ENCODE measurements at places on chromosomes 1 and 21.

GRCh38 chr1:242185731-242186130, 186.8 kb upstream of the MAP1LC3C start:
- DNase-seq: no peak

GRCh38 chr1:167544447-167545093, 9.0 kb downstream of the CREG1 start:
- no peak for DNase-seq

DNA sequence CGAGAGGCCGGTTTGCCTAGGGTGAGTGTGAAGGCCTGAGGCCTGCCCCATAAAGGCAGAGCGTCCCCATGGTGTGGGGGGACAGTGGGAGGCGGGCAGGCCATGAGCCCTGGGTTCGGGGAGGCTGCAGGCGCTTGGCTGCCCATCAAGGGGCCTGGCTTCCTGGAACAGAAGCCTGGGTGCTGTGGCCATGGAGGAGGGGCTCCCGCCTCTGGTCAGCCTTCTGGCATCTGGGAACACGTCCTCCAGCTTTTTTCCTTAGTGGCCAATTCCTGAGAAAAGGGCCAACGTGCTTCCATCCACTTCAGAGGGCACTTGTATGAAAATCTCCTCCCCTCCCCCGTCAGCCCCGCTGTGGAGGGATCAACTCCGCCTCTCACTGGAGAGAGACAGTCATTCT, 58.7 kb downstream of the PRDM16 start:
- DNase-seq: no peak

GRCh38 chr1:208234721-208235120, 9.5 kb downstream of the PLXNA2 start:
- no peak for DNase-seq

GRCh38 chr1:117268535-117269455, 58.1 kb upstream of the VTCN1 start:
- DNase-seq: no peak

DNA sequence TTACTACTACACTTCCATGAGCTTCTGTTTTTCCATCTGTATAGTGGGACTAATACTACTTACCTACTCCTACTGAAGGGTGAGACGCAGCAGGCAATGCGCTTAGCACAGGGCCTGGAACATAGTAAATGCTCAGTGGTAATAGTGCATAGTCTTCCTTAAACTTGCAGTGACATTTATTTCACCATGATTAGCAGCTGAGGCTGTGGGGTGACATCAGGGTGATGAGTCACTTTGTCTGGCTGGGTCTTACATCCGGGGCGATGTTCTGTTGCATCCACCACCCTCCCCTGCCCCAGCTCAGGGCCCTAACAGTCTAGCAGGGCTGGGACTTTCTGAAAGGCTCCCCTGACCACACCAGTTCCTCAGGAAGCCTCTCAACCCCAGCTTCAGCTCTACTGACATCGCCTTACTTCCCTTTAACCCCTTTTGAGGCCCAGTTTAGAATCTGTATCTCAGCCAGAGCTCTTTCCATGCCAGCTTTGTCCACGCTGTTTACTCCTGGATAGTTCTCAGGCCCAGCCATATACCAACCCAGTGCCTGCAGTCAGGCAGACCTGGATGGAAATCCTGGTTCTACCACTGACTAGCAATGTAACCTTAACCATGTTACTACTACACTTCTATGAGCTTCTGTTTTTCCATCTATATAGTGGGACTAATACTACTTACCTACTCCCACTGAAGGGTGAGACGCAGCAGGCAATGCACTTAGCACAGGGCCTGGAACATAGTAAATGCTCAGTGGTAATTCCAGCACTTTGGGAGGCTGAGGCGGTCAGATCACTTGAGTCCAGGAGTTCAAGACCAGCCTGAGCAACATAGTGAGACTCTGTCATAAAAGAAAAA, 66.3 kb downstream of the CD58 start:
- peak; percentile 74 for DNase-seq

GRCh38 chr1:89429062-89429461, 65.2 kb downstream of the GBP6 start:
- DNase-seq: no peak

DNA sequence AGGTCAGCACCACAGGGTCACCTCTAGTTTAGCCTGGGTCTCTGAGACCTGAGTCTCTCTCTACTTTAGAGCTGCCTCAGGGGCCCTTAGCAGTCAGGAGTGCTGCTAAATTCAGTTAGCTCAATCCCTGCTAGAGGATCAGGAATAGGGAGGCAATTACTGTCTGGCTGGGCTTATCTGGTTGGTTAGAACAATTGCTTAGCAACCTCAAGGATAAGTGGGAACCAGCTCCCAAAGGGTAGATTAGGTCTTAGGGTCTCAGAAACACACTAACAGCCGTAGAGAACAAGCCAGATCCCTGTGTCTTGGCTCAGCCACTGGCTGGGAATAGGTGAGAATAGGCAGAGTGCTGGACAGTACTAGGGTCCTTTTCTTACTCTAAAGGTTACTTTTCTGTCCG, 7.7 kb downstream of the PM20D1 start:
- DNase-seq: no peak

DNA sequence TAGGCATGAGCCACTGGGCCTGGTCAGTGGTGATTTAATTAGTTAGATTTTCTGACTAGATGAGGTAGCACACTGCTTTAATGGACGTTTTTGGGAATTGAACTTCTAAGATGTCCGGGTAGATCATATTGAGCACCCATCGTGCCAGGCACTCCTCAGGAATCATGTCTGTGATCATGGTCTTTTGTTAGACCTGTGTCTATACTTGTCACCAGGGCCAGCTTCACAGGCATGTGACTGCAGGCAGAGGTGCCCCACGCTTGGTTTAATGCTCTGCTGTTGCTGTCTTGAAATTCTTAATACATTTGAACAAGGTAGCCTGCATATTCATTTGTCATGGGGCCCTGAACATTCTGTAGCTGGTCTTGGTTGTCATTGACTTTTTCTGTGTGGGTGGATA, 19.6 kb downstream of the UBE4B start:
- DNase-seq: no peak

GRCh38 chr1:56639211-56639610, 5.9 kb upstream of the PRKAA2 start:
- no peak for DNase-seq

DNA sequence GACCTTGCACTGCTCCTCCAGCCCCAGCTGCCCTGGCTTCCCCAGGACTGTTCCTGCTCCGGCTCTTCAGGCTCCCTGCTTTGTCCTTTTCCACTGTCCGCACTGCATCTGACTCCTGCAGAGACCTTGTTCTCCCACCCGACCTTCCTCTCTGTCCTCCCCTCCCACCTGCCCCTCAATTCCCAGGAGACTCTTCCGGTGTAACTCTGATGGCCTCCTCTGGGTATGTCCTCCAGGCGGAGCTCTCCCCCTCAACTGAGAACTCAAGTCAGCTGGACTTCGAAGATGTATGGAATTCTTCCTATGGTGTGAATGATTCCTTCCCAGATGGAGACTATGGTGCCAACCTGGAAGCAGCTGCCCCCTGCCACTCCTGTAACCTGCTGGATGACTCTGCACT, 550 bp downstream of the ACKR1 start:
- no peak for DNase-seq

DNA sequence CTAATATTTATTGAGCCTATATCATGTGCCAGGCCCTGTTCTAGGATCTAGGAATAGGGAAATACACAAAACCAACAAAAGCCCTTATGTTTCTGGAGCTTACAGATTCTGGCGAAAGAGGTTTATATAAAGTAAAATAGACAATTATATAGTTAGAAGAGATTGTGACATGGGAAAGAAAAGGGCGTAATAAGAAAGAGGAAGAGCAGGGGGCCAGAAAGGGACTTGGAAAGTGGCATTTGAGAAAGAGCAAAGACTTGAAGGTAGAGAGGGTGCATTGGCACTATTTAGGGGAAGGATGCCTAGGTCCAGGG, 322.5 kb upstream of the FAM78B start:
- no peak for DNase-seq

DNA sequence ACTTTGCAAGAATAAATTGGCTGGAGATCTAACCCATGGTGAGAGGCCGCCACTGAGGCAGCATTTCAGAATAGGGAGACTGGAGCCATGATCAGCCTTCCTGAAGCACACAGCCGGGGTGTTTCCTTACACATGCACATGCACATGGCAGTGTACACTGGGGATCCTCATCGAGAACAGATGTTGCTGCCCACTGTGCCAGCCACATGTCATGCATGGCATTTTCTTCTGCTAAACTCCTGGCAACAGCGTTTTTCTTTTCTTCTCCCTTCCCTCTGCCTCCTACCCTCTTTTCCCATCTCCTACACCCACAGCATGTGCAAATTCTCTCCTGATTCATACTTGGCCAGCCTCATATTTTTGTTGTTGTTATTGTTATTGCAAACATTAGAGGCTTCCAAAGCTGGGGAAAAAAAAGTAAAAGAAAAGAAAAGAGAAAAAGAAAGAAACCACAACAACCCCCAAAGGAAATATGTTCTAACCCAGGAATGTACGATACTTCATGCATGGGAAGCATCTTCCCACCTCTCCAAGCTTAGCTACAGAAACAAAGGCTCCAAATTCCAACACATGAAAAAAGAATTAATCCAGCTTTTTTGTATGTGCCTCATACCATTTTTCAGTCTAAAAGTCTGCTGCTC, 344.0 kb downstream of the ASTN1 start:
- DNase-seq: no peak

DNA sequence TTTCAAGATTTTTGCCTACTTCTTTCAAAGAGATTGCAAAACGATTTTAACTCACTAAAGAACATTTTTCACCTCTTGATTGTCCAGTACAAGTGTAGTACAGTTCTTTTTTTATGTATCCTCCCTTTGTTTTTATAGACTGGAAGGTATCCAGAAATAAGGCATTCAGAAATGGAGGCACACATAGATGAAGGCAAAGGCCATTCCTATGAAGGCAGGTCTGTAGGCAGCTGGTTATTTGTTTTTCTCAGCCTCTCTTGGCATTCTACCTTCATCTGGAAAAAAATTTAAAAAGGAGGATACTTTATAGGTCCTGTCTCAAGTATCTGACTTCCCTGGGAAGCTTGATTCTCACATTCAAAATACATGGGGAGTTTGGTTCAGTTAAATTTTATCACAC, 18.6 kb upstream of the SLC16A1 start:
- DNase-seq: no peak

- peak; percentile 32 for DNase-seq
Measured at GRCh38 chr1:21520899-21521716, 11.9 kb downstream of the ALPL start.

GRCh38 chr1:93013145-93014065, 52.1 kb upstream of the DIPK1A start:
- DNase-seq: no peak

GRCh38 chr1:9437961-9438430, 101.3 kb upstream of the SLC25A33 start:
- no peak for DNase-seq

DNA sequence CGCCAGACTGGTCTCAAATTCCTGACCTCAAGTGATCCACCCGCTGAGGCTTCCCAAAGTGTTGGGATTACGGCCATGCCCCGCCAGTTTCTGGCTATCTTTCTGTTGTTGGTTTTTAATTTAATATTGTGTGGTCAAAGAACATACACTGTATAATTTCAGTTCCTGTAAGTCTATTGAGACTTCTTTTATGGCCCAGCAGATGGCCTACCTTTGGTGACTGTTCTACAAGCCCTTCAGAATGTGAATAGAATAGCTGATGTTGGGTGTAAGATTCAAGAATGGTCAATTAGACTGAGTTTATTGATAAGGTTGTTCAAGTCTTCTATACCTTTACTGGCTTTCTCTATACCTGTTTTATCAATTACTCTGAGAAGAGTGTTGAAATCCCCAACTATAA, 10.7 kb downstream of the HES2 start:
- no peak for DNase-seq

DNA sequence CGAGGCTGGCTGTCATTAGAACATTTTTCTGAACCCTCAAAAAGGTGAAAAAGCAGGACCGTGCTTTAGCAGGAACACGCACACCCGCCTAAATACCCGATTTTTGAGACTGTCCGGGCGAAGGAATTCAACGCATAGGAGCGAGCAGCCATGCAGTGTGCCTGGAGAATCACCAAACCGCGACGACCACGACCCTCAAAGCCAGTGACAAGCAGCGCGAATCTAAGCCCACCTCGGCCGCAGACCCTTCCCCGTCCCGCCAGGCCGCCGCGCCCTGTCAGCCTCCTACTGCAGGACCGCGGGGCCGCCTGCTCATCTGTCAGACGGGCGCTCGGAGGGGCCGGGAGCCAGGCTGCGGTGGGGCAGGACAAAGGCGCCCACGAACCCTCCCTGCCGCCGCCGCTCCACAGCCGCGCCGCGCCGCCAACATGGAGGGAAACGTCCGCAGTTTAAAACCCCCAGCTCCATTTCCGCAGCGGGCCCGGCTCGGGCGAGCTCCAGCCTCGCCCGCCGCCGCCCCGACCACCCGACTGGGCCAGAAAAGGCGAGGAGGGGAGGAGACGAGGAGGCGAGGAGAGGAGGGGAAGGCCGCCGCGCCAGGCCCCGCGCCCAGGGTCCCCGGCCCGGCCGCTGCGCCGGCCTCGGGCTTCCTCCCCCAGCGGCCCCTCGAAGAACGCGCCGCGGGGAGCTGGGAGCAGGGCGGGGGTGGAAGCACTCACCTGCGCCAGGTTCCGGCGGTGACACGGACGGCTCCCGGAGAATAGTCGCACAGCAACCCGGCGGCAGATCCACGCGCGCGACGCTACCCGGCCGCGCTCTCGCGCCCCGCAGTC, at the start of gene LBR:
TSS of gene LBR (minus strand) at position 804 of the 833 bp plus-strand sequence. CDS start 3,963 bp downstream, outside the sequence.
- peak; percentile 48 for DNase-seq

DNA sequence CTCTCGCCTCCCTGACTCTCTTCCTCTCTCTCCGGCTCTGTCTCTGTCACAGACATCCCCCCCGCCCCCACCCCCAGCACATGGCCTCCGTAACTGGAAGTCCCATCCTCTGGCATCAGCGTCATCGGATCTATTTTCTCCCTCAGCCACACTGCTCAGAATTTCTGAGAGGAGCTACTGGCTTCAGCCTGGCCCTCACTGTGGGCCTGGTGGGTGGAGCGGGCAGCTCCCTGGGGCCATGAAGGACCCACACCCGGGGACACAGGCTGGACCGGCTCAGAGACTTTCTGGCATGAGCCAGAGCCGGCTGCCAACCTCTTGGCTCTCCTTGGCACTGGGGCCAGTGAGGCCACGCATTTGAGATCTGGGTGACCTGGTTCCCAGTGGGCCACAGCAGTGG, 61.2 kb upstream of the CASZ1 start:
- DNase-seq: no peak

GRCh38 chr1:11680270-11681070, 478 bp downstream of the MAD2L2 start:
- DNase-seq: no peak

DNA sequence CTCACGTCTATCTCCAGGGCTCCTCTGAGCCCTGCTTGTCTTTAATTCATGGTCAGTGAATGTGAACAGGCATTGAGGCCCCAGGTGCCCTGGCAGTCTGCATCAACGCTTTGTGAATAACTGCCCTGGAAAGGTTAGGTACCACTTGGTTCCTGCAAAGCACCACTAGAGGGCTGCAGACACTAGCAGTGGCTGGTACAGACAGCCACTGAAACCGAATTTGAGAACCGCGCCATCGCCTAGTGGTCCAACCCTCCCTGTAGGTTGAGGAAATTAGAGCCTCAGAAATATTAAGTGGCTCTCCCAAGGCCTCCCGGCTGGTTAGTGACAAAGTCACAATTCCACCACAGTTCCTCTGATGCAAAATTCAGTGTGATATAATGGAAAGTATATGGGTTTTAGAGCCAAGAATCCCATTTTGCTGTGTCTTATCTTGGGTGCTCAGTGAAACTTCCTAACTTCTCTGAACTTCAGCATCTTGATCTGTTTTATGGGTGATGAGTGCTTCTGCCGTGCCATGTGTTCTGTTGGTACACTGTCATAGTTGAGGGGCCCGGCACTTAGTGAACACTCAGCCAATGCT, 46.2 kb upstream of the BCL9 start:
- DNase-seq: peak; percentile 82

- peak; percentile 66 for DNase-seq
Measured at GRCh38 chr1:50929376-50929958, 30.6 kb downstream of the FAF1 start.
